ENCODE measurements at places on chromosomes 1 and 21. TPM values are rescaled to one million over a fixed set of nuclear protein-coding genes. Genes with fewer than 3 reads are reported as not detected.

GRCh38 chr1:17276568-17276967 is 27.7 kb downstream of the PADI3 start:
- no peaks in the 10 kb centered on the region for H3K4me1 ChIP-seq
- no peak for DNase-seq
- peaks cover 50% of the 10 kb centered on the region for H3K27me3 ChIP-seq

GRCh38 chr1:96492236-96492635 is 229.3 kb upstream of the PTBP2 start:
- no peak overlapping the region for H3K27ac ChIP-seq
- no peak overlapping the region for H3K4me3 ChIP-seq
- no peaks in the 10 kb centered on the region for H3K27me3 ChIP-seq
- DNase-seq: no peak
- H3K4me1 ChIP-seq: no peaks in the 10 kb centered on the region
- H3K36me3 ChIP-seq: no peaks in the 10 kb centered on the region

Gene CLEC20A
- total RNA-seq: not detected

- H3K4me1 ChIP-seq: no peaks in the 10 kb centered on the region
- H3K4me3 ChIP-seq: no peak overlapping the region
- peaks cover 3% of the 10 kb centered on the region for H3K27me3 ChIP-seq
- H3K36me3 ChIP-seq: no peaks in the 10 kb centered on the region
- no peak overlapping the region for H3K27ac ChIP-seq
Measured at GRCh38 chr1:225435487-225435886, 7.6 kb upstream of the LBR start.

GRCh38 chr1:42002220-42002619 is 83.5 kb upstream of the HIVEP3 start:
- no peak for DNase-seq
- no peaks in the 10 kb centered on the region for H3K27me3 ChIP-seq
- H3K27ac ChIP-seq: no peak overlapping the region
- no peaks in the 10 kb centered on the region for H3K36me3 ChIP-seq

Gene TTC39A
- total RNA-seq: 0.36 TPM

Gene NPHS2
- not detected for total RNA-seq

GRCh38 chr21:33650929-33651509 is 8.7 kb downstream of the ITSN1 start:
- H3K4me1 ChIP-seq: no peaks in the 10 kb centered on the region
- H3K4me3 ChIP-seq: no peak overlapping the region
- peaks cover 6% of the 10 kb centered on the region for H3K27me3 ChIP-seq
- H3K27ac ChIP-seq: no peak overlapping the region
- H3K36me3 ChIP-seq: no peaks in the 10 kb centered on the region
- no peak for DNase-seq

Gene L1TD1
- 0.39 TPM for total RNA-seq

- H3K4me3 ChIP-seq: no peak within 1 kb of the TSS
- H3K27me3 ChIP-seq: no peaks in the 10 kb centered on the region
- no peaks in the 10 kb centered on the region for H3K36me3 ChIP-seq
- DNase-seq: no peak
- H3K4me1 ChIP-seq: no peaks in the 10 kb centered on the region
Measured at GRCh38 chr1:173917149-173917548, at the start of gene SERPINC1. SERPINC1 (minus strand) TSS chr1:173917327; CDS start chr1:173917259, 68 bp downstream.

- peaks cover 9% of the 10 kb centered on the region for H3K27me3 ChIP-seq
- H3K4me1 ChIP-seq: no peaks in the 10 kb centered on the region
- no peak overlapping the region for H3K27ac ChIP-seq
- no peaks in the 10 kb centered on the region for H3K36me3 ChIP-seq
- no peak for DNase-seq
- H3K4me3 ChIP-seq: no peak overlapping the region
Measured at GRCh38 chr1:243939167-243939848, 89.3 kb upstream of the AKT3 start.

DNA sequence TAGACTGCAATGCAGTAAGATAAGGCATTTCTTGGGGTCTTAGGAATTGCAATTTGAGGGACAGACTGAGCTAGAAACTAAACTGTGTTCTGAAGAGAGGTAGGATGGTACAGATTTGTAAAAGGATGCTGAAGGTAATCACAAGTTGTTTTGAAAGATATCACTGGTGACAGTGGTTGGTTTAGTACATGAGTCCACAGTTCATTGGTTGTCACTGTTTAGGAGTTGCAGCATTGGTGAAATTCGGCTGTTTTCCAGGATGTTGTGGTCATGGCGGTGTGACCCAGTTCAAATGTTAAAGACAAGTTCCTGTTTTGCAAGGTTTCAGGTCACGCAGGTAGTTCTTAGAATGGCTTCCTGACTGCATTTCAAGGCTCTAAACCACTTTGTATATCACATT is 292.8 kb upstream of the B3GALT2 start:
- H3K27me3 ChIP-seq: no peaks in the 10 kb centered on the region
- peaks cover 8% of the 10 kb centered on the region for H3K4me1 ChIP-seq
- H3K27ac ChIP-seq: peak overlapping the region; percentile 88
- H3K36me3 ChIP-seq: no peaks in the 10 kb centered on the region

DNA sequence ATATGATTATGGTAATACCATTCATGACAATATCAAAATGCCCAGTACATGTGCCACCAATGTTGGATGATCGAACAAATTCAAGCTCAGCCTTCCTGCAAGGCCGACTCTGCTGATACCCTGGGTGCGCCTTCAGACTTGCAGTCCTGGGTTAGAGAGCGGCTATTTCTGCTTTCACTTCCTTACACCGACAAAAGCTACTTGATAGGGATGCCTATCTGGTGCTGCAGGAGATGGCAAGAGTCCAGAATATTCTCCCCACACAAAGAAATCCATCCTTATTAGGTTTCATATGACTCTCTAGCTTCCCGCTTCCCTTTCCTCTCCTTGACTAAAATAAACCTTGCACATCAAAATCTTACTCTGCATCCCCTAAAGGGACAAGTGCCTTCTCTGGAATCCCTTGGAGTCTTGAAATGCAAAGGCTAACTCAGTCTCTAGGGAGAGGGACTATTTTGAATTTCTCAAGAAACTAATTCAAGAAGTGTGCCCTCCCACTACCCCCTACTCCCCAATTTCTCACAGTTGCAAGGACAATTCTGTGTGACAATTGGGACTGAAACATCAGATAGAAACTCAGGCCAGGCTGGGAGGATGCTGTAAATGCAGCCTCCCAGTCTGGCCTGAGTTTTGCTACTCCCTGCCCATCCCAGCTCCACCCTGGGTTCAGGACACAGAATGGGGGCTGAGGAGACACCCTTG is 103.1 kb upstream of the USP24 start:
- no peak overlapping the region for H3K27ac ChIP-seq
- H3K27me3 ChIP-seq: peaks cover 3% of the 10 kb centered on the region
- no peaks in the 10 kb centered on the region for H3K36me3 ChIP-seq
- no peak overlapping the region for H3K4me3 ChIP-seq

DNA sequence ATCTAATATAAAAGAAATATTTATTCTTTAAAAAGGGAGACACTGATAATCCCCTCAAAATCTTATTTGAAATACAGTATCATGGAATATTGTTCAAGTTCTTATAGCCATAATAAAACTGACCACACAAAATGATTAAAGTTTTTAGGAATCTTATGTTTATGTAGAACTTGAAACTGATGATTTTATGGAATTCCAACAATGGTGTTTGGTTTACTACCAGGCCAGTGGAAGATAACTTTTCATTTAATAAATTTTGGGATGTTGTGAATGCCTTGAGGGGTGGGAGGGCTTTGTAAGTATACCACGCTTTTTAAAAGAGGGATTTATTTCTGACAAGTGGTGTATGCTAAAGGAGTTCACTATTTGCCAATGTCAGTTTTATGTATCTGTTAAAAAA is 87.7 kb downstream of the RAB3GAP2 start:
- no peaks in the 10 kb centered on the region for H3K27me3 ChIP-seq
- H3K4me1 ChIP-seq: no peaks in the 10 kb centered on the region
- H3K36me3 ChIP-seq: peaks cover 45% of the 10 kb centered on the region
- no peak for DNase-seq
- no peak overlapping the region for H3K27ac ChIP-seq
- no peak overlapping the region for H3K4me3 ChIP-seq

Gene LHX8
- total RNA-seq: not detected

Gene CLDN8
- total RNA-seq: not detected

Gene GNG4
- 0.29 TPM for total RNA-seq

DNA sequence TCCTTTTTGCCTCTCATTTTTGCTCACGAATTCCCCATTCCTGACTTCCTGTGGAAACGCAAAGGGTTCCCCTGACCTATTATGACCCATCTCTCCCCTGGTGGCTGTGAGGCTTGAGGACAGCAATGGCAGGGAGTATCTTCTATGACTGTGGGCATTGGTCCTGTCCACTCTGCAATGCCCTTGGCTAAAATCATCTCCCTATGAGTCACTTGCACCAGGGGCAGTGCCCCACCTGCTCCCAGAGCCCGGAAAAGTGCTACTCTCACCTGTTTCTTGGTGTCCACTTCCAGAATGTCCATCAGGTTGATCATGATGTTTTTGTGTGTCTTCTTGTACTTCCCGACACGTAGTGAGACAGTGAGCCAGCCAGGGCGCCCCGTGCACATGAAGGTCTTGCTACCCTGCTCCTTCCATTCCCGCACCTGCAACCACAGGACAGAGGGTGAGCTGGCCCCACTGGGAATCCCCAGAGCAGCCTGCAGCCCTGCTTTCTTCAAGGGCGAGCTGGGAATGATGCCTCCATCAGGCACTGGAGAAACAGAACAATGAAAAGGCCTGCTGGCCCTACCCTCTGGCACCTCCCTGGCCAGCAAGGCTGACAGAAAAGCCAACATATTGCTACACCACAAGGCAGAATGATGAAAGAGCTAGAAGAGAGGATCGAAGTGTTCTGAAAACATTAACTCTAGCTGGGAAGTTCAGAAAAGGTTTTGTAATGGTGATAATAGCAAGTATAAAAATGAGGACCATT is 3.5 kb downstream of the DHCR24 start:
- H3K4me3 ChIP-seq: no peak overlapping the region
- peaks cover 9% of the 10 kb centered on the region for H3K27me3 ChIP-seq
- peaks cover 18% of the 10 kb centered on the region for H3K4me1 ChIP-seq
- DNase-seq: no peak
- H3K36me3 ChIP-seq: no peaks in the 10 kb centered on the region
- no peak overlapping the region for H3K27ac ChIP-seq

Gene FAM110D
- total RNA-seq: not detected

GRCh38 chr1:19635646-19636045 is 8.5 kb upstream of the NBL1 start:
- no peaks in the 10 kb centered on the region for H3K4me1 ChIP-seq
- H3K27ac ChIP-seq: no peak overlapping the region
- no peaks in the 10 kb centered on the region for H3K36me3 ChIP-seq
- no peak overlapping the region for H3K4me3 ChIP-seq
- DNase-seq: no peak
- peaks cover 5% of the 10 kb centered on the region for H3K27me3 ChIP-seq

Gene ARTN
- 0.35 TPM for total RNA-seq

- DNase-seq: no peak
- H3K27ac ChIP-seq: peak overlapping the region; percentile 83
- H3K4me1 ChIP-seq: peaks cover 21% of the 10 kb centered on the region
Measured at GRCh38 chr1:108590957-108591356, 31.1 kb downstream of the EEIG2 start.

DNA sequence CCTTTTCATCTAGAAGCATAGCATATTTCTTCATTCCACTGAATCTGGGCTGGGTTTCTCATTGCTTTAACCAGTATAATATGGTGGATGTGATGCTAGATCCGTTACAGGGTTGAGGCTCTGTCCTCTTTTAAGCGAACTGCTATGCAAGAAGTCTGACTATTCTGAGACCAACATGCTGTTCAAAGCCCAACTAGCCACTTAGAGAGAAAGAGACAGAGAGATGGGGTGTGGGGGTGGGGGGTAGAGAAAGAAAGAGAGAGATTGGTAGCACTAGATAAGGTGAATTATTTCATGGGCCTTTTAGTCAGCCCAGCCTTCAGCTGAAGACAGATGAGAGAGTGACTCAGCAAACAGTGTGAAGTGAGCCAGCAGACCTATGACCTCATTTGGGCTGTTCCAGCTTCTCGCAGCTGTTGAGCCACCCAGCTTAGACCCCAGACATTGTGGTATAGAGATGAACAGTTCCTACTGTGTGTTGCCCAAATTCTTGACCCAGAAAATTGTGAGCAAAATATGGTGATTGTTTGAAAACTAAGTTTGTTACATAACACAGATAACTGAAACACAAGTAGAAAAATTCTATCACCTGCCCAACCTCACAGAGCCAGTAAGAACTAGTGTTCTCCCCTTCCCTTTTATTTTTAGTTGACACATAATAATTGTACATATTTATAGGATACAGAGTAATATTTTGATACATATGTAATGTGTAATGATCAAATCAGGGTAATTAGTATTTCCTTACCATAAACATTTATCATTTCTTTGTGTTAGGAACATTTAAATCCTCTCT is 40.7 kb upstream of the PRKACB start:
- no peak overlapping the region for H3K4me3 ChIP-seq
- no peaks in the 10 kb centered on the region for H3K4me1 ChIP-seq
- H3K27me3 ChIP-seq: no peaks in the 10 kb centered on the region

Gene TRIM67
- not detected for total RNA-seq

Gene CLIC6
- 0.10 TPM for total RNA-seq

- DNase-seq: no peak
- no peak overlapping the region for H3K27ac ChIP-seq
- no peaks in the 10 kb centered on the region for H3K4me1 ChIP-seq
- H3K4me3 ChIP-seq: no peak overlapping the region
- peaks cover 12% of the 10 kb centered on the region for H3K36me3 ChIP-seq
- H3K27me3 ChIP-seq: no peaks in the 10 kb centered on the region
Measured at GRCh38 chr1:33494929-33495328, 22.5 kb downstream of the ZSCAN20 start.

- H3K27ac ChIP-seq: no peak overlapping the region
- no peaks in the 10 kb centered on the region for H3K36me3 ChIP-seq
- H3K4me3 ChIP-seq: peak overlapping the region; percentile 62
- peaks cover 22% of the 10 kb centered on the region for H3K4me1 ChIP-seq
- peak; percentile 84 for DNase-seq
- H3K27me3 ChIP-seq: peaks cover 46% of the 10 kb centered on the region
Measured at GRCh38 chr1:1069056-1069710, 4.9 kb downstream of the RNF223 start.

Gene EXTL1
- total RNA-seq: 0.12 TPM

Gene ACTA1
- total RNA-seq: not detected

GRCh38 chr1:178434360-178434759 is 62.4 kb downstream of the CLEC20A start:
- H3K27ac ChIP-seq: no peak overlapping the region
- H3K4me1 ChIP-seq: no peaks in the 10 kb centered on the region

Gene WLS
- 1.0 TPM for total RNA-seq

GRCh38 chr21:41966872-41967621 is 13.2 kb upstream of the C2CD2 start:
- H3K4me1 ChIP-seq: no peaks in the 10 kb centered on the region
- no peak overlapping the region for H3K27ac ChIP-seq
- no peak overlapping the region for H3K4me3 ChIP-seq
- peak; percentile 10 for DNase-seq
- no peaks in the 10 kb centered on the region for H3K27me3 ChIP-seq
- H3K36me3 ChIP-seq: no peaks in the 10 kb centered on the region

- peaks cover 4% of the 10 kb centered on the region for H3K27me3 ChIP-seq
- no peak overlapping the region for H3K27ac ChIP-seq
Measured at GRCh38 chr1:112439592-112439991, 43.6 kb downstream of the CTTNBP2NL start.

- H3K27ac ChIP-seq: no peak overlapping the region
- H3K4me3 ChIP-seq: no peak overlapping the region
- no peak for DNase-seq
- H3K4me1 ChIP-seq: peaks cover 21% of the 10 kb centered on the region
- peaks cover 32% of the 10 kb centered on the region for H3K36me3 ChIP-seq
Measured at GRCh38 chr1:205309741-205310140, 11.8 kb downstream of the NUAK2 start.

- H3K27me3 ChIP-seq: no peaks in the 10 kb centered on the region
- H3K4me3 ChIP-seq: no peak overlapping the region
Measured at GRCh38 chr1:235689356-235689755, 39.8 kb upstream of the GNG4 start.

- no peak for DNase-seq
- H3K27me3 ChIP-seq: peaks cover 10% of the 10 kb centered on the region
- no peak overlapping the region for H3K4me3 ChIP-seq
- H3K36me3 ChIP-seq: no peaks in the 10 kb centered on the region
- H3K27ac ChIP-seq: no peak overlapping the region
- no peaks in the 10 kb centered on the region for H3K4me1 ChIP-seq
Measured at GRCh38 chr1:156406251-156406650, 37.2 kb downstream of the RHBG start.

Data from T-cell (primary cell).